CD4-positive, alpha-beta T cell treated with Interleukin-12 subunit alpha and Interleukin-12 subunit beta, for 1 hour (primary cell): ENCODE measurements at places on chromosomes 2 and 18.

GRCh38 chr18:61817086-61817485 is 75.7 kb downstream of the RNF152 start:
- DNase-seq: no peak

DNA sequence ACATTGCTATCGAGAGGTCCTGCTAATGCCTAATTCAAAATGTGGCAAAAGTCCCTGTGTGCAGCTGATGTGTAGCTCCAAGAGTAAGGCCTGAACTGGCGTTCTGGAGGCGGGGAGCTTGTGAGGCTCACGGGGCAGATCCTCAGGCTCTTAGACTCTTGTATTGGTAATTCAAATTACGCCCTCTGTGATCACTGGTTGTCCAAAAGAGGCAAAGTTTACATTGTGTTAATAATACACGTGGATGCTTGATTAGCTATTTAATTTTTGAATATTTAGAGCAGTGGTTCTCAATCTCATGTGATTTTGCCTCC is 12.4 kb upstream of the CRYGA start:
- DNase-seq: no peak

DNA sequence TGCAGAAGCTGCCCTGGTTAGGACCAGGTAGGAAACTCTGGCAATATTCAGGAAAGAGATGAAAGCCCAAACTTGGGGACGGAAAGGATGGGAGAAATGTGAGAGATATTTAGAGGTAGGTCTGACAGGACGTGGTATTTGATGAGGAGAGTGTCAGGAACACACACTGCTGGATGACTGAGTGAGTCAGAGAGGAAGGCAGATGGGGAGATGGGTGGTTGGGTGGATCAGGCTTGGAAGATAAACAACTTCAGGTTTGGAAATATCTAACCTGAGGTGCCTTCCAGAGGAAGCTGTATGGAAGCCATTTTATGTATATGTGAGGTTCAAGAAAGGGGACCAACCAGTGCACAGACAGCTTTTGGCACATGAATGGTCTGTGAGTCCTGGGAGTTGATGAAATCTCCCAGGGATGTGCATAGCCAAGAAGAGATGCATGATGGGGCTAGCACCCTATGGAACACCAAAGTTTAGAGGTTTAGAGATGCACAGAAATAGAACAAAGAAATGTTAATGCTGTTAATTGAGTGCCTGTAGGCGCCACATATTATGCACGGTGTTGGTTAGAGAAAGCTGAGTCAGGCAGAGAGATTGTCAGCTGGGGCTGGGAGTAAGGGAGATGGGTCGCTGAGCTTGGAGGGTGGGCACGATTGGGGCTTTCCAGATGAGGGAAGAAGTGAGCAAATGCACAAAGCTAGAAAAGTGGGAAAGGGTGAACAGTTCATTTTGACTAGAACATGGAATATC is 101.0 kb downstream of the VIT start:
- DNase-seq: no peak

- DNase-seq: no peak
Measured at GRCh38 chr2:162458240-162458639, 114.3 kb downstream of the GCA start.

- DNase-seq: no peak
Measured at GRCh38 chr2:229675569-229675968, 38.8 kb downstream of the DNER start.

DNA sequence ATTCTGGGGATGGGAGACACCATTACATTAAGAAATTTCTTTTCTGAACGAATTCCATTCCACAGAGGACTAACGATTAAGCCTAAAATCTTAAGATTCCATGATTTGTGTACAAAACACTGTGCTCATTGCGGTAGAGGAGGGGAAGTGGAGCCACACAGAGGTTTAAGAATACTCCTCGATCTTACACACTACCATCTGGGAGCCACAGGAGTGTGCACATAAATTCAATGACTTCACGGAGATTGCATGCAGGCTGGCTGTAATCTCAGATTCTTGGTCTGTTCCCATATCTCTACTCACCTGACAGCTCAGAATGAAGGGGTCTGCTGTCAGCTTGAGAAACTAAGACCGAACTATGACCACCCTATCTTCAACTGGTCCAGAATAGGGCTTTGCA is 762 bp downstream of the VPS4B start:
- peak; percentile 8 for DNase-seq

- DNase-seq: no peak
Measured at GRCh38 chr2:30584116-30584515, 137.1 kb downstream of the LCLAT1 start.

GRCh38 chr2:231717281-231718171 is 9.2 kb downstream of the PTMA start:
- DNase-seq: peak; percentile 40

- no peak for DNase-seq
Measured at GRCh38 chr2:96306370-96306769, 1.0 kb upstream of the SNRNP200 start.

- no peak for DNase-seq
Measured at GRCh38 chr2:201466050-201466675, 14.6 kb downstream of the STRADB start.

DNA sequence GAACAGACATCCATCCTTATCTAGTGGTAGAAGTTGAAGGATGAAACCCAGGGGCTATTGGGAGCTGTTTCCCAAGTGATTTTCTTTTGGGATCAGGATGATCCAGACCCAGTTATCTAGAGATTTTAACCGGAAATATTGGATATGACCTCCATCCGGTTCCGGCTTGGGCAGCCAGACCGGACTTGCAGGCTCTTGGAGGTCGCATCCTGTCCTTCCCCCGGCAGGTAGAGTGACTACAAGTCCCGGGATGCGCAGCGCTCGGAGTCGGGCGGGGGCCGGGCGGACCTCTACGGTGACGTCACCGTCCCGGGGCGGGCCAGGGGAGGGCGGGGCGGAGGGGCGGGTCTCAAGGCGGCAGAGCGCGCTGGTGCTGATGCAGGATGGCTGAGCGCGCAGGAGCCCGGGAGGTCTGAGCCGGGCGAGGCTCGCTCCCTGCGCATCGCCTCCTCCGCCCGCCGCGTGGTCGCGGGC is at the start of gene KIF5C:
Gene KIF5C (plus strand): TSS at position 360 of the 474 bp plus-strand sequence. CDS start 391 bp downstream, outside the sequence.
- DNase-seq: peak; percentile 90

GRCh38 chr2:77232909-77233425 is 289.2 kb downstream of the LRRTM4 start:
- no peak for DNase-seq

- no peak for DNase-seq
Measured at GRCh38 chr18:79871026-79871390, 73.3 kb downstream of the KCNG2 start.

DNA sequence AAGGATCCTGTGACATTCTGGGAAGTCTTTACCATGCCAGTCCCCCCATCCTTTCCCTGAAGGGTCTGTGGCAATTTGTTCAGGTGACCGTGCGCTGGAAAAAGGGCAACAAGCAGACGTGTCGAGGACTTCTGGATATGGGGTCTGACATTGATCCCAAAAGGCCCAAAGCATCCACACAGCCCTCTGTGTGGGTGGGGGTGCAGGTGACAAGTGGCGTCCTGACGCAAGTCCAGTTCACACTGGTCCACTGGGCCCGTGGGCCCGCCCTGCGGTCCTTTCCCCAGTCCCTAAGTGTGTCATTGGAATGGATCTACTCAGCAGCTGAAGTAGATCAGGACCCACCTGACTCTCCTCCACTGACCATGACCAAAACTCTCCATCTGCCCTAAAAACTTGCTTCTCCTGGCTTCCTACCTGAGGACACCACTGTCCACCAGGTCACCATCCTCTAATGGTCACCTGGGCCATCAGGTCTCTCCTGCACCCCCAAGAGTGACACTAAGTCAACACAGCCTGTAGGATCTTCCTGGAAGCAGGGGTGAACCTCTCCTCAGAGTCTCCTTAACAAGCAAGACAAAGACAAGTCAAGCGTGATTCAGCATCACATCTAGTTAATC is 85.6 kb upstream of the SLC66A3 start:
- no peak for DNase-seq

GRCh38 chr2:72210470-72210869 is 62.8 kb upstream of the CYP26B1 start:
- no peak for DNase-seq

GRCh38 chr2:624096-624495 is 53.1 kb downstream of the TMEM18 start:
- no peak for DNase-seq
